T1000 (cell line): ENCODE measurements at places on chromosomes 13 and 19.

DNA sequence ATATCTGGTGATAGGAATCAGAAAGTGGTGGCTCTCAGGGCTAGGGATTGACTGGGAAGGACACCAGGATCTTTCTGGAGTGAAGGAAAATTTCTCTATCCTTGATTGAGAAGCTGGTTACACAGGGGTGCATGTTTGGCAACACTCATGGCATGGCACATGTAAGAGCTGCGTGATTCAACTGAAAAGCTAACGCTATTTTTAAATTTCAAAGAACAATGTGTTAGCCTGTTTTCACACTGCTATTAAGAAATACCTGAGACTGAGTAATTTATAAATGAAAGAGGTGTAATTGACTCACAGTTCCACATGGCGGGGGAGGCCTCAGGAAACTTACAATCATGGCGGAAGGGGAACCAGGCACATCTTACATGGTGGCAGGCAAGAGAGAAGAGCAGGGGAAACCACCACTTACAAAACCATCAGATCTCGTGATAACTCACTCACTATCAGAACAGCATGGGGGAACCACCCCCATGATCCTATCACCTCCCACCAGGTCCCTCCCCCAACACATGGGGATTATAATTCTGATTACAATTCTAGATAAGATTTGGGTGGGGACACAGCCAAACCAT, 7.4 kb downstream of the SIGLEC8 start:
- no peak for DNase-seq

- no peak for DNase-seq
Observed at GRCh38 chr13:34967851-34968562, 25.9 kb downstream of the NBEA start.

DNA sequence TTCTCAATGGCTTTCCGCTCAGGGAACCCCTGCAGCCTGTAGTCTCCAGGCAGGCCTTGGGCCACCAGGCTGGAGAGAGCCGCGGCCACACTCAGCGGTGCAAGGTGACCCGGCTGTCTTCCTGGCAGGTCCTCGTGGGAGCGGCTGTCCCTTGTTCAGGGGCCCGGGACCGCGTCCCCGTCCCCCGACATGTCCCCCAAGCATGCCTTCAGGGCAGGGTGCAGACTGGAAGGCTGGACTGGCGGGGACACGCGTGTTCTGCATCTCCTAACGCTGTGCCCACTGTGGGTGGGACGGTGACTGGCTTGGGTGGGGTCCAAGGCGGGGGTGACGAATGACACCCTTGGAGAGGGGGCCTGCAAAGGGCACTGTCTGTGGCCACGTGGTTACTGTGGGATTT, 93.6 kb downstream of the WTIP start:
- no peak for DNase-seq

DNA sequence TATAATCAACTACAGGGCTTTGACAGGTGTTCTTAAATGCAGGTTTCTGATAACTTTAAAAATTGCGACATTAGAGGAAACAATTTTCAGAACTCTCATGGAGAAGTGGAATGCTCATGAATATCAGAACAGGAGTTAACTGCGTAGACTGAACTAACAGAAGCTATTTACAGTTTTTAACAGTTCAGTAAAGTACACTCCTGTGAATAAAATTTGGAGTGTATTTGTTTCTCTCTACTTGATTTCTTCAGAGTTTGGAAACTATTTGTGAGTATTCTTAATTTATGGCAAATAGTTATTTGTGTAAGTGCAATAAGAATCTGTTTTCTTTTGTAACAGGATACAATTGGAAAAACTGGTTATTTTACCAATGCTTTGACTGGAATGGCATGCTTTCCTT, 114.4 kb downstream of the TNFRSF19 start:
- no peak for DNase-seq

GRCh38 chr13:111389621-111390521, 69.4 kb downstream of the TEX29 start:
- DNase-seq, result no peak

- DNase-seq, result no peak
Observed at GRCh38 chr13:20582026-20582425, 15.1 kb downstream of the IFT88 start.

- no peak for DNase-seq
Observed at GRCh38 chr13:80939581-80939980, 598.7 kb upstream of the SPRY2 start.

DNA sequence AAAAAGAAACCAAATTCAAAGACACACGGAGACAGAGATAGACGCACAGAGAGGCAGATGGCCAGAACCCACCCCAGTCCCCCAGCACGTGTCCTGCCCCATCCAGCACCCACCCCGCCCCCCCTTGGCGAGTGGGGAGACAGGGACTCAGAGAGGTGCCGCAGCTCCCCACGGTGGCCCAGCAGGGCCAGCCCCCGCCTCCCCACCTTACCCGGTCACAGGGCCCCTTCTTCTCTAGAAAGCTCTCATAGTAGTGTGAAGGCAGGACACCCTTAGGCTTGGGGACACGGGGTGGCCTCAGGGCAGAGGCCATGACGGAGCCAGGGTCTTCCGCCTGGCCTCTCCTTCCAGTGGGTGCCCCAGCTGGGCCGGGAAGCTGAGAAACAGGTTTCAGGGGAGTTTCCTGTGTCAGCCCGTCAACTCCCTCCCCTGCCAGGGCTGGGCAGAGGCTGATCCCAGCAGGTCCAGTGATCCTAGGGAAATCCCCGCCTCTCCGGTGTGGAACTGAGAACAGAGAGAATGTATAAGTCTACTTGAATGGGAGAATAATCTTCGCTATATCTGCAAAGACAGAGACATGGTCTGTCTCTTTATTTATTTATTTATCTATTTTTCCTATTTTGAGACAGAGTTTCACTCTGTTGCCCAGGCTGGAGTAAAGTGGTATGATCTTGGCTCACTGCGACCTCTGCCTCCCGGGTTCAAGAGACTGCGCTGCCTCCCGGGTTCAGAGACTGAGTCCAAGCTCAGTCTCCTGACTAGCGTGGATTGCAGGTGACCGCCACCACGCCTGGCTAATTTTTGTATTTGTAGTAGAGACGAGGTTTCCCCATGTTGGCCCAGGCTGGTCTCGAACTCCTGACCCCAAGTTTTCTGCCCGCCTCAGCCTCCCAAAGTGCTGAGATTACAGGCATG, at the start of gene STAP2:
Gene STAP2 (minus strand): TSS at position 387 of the 915 bp plus-strand sequence. CDS start 74 bp downstream, at position 313.
- DNase-seq, result no peak

GRCh38 chr19:10979951-10980381, 19.1 kb downstream of the SMARCA4 start:
- DNase-seq, result no peak
